ENCODE measurements at places on chromosomes 3 and 15. TPM values are rescaled to one million over a fixed set of nuclear protein-coding genes. Genes with fewer than 3 reads are reported as not detected.

- H3K36me3 ChIP-seq = peaks cover 39% of the 10 kb centered on the region
- H3K4me1 ChIP-seq = no peaks in the 10 kb centered on the region
- H3K27ac ChIP-seq = no peak overlapping the region
- H3K4me3 ChIP-seq = no peak overlapping the region
- DNase-seq = no peak
- H3K27me3 ChIP-seq = no peaks in the 10 kb centered on the region
Observed at GRCh38 chr3:14900881-14901873, 46.2 kb upstream of the NR2C2 start.

GRCh38 chr15:29698030-29698701, 124.1 kb downstream of the TJP1 start:
- no peaks in the 10 kb centered on the region for H3K4me1 ChIP-seq
- no peak overlapping the region for H3K4me3 ChIP-seq
- DNase-seq = no peak
- no peaks in the 10 kb centered on the region for H3K36me3 ChIP-seq

DNA sequence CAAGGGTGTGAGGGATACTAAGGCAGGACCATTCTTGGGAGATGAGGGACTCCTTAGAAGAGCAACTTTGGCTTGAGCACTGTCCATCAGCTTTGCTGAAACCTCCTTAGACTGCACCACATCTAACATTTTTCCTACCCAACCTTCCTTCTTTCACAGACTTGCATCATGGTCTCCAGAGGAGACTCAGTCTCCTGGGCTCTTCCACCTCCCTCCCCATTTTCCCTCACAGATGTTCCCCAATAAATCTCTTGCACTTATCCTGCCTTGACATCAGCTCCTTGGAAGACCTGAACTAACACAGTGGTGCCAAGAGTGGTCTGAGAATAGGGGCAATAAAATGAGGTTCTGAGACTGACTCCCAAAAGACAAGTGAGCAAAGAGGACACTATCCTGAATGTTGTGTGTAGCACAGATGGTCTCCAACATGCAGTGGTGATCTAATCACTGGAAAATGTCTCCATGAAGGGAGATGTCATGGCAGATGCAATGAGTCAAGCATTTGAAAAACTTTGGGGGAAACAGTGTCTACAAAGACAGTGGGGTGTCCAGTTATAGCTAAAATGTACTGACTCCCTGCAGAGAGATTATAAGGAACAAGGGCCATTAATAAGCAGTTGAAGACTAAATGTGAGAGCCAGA, 26.0 kb upstream of the BOC start:
- H3K27ac ChIP-seq = no peak overlapping the region
- no peaks in the 10 kb centered on the region for H3K36me3 ChIP-seq
- H3K4me1 ChIP-seq = no peaks in the 10 kb centered on the region

- H3K4me1 ChIP-seq = peaks cover 27% of the 10 kb centered on the region
- peak overlapping the region; percentile 86 for H3K4me3 ChIP-seq
- H3K27ac ChIP-seq = peak overlapping the region; percentile 97
- DNase-seq = peak; percentile 31
- no peaks in the 10 kb centered on the region for H3K36me3 ChIP-seq
Observed at GRCh38 chr15:67838789-67839332, 984 bp downstream of the RNU6-1 start.

GRCh38 chr15:74010929-74011540, 16.5 kb downstream of the PML start:
- H3K4me3 ChIP-seq = no peak overlapping the region
- H3K27ac ChIP-seq = peak overlapping the region; percentile 44

DNA sequence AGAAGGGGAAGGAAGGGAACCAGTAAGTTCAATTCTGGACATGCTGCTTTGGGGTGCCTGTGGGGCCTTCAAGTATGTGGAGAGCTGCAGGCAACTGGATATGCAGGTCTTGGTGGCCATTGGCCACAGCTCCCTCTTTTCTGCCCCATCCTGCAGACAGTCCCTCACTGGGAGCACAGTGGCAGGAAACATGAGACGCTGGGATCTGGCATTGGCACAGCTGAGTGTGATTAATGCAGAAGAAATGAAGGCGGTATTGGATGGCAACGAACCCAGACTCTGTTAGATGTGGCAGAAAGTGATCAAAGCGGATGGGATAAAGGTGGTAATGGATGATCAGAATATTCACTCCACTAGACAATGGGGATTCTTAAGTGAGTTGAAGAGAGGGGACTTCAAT, 23.2 kb upstream of the VPS8 start:
- no peak overlapping the region for H3K4me3 ChIP-seq
- H3K27me3 ChIP-seq = no peaks in the 10 kb centered on the region
- no peak for DNase-seq
- no peaks in the 10 kb centered on the region for H3K4me1 ChIP-seq
- H3K27ac ChIP-seq = no peak overlapping the region
- no peaks in the 10 kb centered on the region for H3K36me3 ChIP-seq

DNA sequence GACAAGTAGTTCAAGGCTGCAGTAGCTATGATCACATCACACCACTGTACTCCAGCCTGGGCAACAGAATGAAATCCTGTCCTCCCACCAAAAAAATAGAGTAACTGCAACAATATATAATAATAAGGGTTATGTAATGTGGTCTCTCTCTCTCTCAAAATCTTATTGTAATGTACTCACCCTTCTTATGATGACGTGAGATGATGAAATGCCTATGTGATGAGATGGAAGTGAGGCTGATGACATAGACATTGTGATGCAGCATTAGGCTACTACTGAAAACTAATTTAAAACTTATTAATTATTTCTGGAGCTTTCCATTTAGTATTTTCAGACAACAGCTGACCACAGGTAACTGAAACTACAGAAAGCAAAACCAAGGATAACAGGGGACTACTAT, 27.4 kb downstream of the TASOR start:
- no peaks in the 10 kb centered on the region for H3K4me1 ChIP-seq
- H3K27me3 ChIP-seq = no peaks in the 10 kb centered on the region

GRCh38 chr3:141851411-141851810, 25.0 kb upstream of the ATP1B3 start:
- peaks cover 9% of the 10 kb centered on the region for H3K4me1 ChIP-seq
- no peak for DNase-seq
- H3K27ac ChIP-seq = no peak overlapping the region
- H3K27me3 ChIP-seq = no peaks in the 10 kb centered on the region
- H3K36me3 ChIP-seq = no peaks in the 10 kb centered on the region

DNA sequence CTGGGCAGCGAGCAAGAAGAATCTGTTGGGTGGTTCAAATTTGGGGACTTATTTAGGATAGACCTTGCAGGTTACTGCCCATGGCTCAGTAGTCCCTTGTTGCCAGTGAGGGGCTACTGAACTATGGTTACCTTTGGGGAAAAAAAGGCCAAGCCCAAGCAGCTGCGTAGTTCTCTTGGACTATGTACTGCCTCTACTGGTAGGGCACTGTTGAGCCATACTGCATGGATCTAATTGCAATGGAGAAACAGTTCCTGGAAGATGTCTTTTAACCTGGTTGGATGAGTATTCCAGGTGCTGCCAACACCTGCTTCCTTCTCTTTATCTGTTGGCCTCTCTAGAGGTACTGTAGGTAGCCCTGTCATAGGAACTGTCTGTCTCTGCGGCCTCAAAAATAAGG, 671.9 kb upstream of the CBLB start:
- DNase-seq = no peak
- H3K4me1 ChIP-seq = no peaks in the 10 kb centered on the region
- H3K4me3 ChIP-seq = no peak overlapping the region
- H3K27me3 ChIP-seq = no peaks in the 10 kb centered on the region
- H3K27ac ChIP-seq = no peak overlapping the region

- DNase-seq = no peak
- H3K27me3 ChIP-seq = no peaks in the 10 kb centered on the region
- H3K4me3 ChIP-seq = no peak overlapping the region
- H3K27ac ChIP-seq = no peak overlapping the region
- H3K36me3 ChIP-seq = no peaks in the 10 kb centered on the region
Observed at GRCh38 chr15:68107142-68107541, 53.0 kb downstream of the PIAS1 start.

DNA sequence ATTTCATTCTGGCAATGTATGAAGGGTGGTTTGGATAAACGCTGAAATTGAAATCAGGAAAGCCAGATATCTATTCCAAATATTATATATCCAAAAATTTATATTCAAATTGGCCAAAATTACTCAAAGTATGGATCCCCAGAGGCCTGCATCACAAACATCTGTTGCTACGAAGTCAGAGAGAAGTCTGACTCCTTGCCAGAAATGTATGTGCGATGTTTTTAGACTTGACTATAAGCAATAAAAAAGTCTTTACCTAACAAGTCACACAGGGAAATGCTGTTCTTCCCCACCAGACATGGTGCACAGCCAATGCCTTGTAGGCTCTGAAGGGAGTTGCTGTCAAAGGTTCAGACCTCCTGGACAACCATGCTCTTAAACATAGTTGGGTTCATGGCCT, 533.1 kb downstream of the OTOL1 start:
- H3K27ac ChIP-seq = no peak overlapping the region
- no peak overlapping the region for H3K4me3 ChIP-seq
- H3K4me1 ChIP-seq = no peaks in the 10 kb centered on the region
- no peaks in the 10 kb centered on the region for H3K36me3 ChIP-seq
- DNase-seq = no peak

FAM174B gene
- total RNA-seq = 16.5 TPM

VIPR1 gene
- 8.0 TPM for total RNA-seq

VPS13C gene
- 97.7 TPM for total RNA-seq

PRSS50 gene
- total RNA-seq = not detected
